Occipital lobe (tissue), 3 donors: ENCODE measurements at places on chromosomes 13 and 19. TPM values are rescaled to one million over a fixed set of nuclear protein-coding genes. Genes with fewer than 3 reads are reported as not detected.

AMER2 gene
- total RNA-seq = 161 TPM

FFAR1 gene
- total RNA-seq = not detected

ZNF304 gene
- 22.1 TPM for total RNA-seq

SYNE4 gene
- total RNA-seq = not detected

GIPR gene
- total RNA-seq = not detected

DCT gene
- 0.47 TPM for total RNA-seq

KIR2DL4 gene
- not detected for total RNA-seq

GPR18 gene
- total RNA-seq = not detected

ADGRE1 gene
- not detected for total RNA-seq

C19orf33 gene
- total RNA-seq = not detected

ALDH16A1 gene
- 8.0 TPM for total RNA-seq

MEIOSIN gene
- total RNA-seq = not detected

SIX5 gene
- 1.2 TPM for total RNA-seq
